ENCODE measurements at places on chromosomes 13 and 19. TPM values are rescaled to one million over a fixed set of nuclear protein-coding genes. Genes with fewer than 3 reads are reported as not detected.

PRR36 gene
- 7.8 TPM for polyA plus RNA-seq

FUT2 gene
- polyA plus RNA-seq = 3.4 TPM

SCEL gene
- 0.15 TPM for polyA plus RNA-seq

KLK2 gene
- 0.38 TPM for polyA plus RNA-seq

FOXO1 gene
- 15.8 TPM for polyA plus RNA-seq

KIR2DL3 gene
- polyA plus RNA-seq = not detected

DNA sequence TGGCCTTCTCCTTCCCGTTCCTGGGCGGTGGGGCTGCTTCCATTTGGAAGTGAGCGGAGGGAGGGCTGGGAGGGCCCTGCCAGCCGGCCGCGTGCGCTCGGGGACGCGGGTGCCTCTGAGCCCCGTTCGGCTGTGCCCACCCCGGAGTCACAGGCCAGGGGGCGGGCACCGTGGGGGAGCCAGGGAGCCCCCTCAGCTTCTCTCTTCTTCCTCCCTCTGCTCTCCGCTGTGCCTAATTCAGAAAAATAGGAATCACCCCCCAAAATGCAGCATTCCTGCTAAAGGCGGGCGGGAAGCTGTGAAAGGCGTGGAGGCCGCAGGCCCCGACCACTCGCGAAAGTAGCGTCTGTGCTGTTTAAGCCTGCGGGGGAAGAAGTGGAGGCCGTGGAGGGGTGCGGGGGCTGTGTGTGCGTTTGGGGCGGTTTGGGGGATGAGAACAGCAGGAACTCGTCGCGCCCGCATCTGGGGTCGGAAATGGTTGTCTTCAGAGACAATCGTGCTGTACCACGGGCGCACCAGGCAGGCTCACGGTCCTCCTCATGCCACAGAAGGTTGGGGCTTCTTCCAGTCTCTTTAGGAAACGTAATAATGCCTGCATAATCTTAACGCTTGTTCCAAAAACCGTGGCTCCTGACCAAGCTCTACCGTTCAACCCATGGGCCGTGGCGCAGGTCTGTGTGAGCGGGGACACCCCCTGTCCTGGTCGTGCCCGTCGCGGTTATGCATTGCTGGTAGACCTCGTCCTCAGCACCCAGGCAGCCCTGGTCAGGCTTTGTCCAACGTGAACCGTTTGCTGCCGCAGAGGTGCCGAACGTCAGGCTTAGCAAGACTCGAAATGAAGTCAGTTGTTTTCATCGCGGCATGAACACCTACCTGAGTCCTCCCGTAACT lies 110.4 kb upstream of the SOX1 start:
- no peak for DNase-seq

DNA sequence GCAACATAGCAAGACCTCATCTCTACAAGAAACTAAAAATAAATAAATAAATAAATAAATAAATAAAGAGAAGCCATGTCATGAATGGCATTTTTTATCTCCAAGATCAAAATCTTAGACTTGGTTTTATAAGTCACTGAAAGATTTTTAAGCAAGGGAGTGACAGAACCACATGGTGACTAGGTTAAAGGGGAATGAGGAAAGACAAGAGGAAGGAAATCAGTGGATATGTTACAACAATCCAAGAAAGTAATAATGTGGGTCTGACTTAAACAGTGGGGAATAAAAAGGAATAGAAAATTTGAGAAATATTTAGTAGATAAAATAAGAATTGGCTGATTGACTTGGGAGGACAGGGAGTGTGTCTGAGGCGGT lies 18.8 kb upstream of the MED4 start:
- no peak for DNase-seq

DNA sequence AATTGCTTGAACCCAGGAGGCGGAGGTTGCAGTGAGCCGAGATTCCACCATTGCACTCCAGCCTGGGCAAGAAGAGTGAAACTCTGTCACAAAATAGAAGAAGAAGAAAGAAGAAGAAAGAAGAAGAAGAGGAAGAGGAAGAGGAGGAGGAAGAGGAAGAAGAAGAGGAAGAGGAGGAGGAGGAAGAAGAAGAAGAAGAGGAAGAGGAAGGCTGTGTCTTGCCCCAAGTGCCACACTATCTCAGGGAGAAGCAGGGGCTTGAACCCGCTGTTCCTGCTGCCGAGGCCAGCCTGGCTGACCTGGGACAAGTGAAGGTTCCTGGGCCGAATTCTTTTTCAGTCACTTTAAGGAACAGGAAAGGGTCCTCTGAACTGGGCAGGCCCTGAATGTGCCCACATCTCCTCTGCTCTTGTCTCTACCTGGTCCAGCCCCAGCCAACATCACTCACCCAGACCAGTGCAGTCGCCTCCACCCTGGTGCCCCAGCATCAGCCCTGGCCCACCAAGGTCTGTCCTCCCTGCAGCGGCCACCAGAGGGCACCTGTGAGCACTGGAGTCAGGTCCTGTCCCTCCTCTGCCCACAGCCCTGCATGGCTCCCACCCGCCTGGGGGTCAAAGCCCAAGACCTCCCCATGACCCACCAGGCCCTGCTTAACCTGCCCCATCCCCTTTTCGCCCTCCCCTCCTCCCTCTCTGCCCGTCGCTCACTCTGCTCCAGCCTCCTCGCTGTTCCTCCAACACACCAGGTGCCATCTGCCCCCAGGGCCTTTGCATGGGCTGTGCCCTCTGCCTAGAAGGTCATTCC lies 20.0 kb downstream of the TICAM1 start:
- no peak for DNase-seq

DNA sequence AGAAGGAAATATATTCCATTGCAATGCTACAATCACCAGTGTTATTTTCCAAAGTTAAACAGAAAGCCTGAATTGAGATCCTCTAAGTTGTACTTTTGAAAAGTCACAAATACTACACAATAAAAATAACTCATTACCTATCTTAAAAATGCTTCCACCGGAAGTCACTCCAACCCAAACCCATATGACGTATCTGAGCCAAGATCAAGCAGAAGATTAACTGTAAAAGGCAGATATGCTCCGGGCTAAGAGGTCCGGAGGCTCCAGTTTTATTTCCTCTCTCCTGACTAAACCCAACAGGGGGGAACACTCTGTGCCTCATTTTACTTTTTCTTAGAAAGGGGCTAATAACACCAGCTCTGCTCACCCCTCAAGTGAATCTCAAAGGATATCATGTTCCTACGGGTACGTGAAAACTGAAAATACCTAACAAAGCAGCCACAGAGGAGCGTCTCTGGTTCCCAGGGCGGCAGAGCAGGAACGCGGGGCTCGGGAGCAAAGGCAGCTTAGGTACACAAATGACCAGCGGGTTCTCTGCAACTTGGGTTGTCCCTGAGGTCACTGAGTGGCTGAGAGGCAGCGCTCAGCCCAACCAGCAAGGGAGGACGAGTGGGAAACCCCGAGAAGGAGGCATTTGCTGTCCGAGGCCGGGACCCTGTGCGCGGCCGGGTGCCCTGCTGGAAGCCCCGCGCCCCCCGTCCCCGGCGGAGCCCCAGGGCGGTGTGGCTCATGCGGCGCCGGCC lies 750 bp downstream of the RAB20 start:
- no peak for DNase-seq

DNA sequence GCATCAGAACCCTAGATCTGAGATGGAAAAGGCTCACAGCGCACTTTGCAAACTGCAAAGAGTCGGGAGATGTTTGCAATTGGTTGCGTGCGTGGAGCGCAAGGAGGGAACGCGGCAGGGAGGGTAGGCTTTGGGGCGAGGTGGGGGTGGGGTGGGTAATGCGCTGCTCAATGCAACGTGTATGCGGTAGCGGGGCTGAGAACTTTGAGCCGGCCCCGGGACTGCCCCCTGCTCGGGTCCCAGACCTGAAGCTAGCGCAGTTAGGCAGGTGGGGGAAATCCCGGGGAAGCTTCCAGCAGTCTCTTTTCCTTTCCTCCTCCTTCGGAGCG lies 971 bp downstream of the FOSB start:
- no peak for DNase-seq

GRCh38 chr19:34150558-34150957 lies 21.7 kb upstream of the LSM14A start:
- DNase-seq = no peak

GRCh38 chr13:63944911-63945310 lies 2529.3 kb upstream of the PCDH20 start:
- DNase-seq = no peak

DNA sequence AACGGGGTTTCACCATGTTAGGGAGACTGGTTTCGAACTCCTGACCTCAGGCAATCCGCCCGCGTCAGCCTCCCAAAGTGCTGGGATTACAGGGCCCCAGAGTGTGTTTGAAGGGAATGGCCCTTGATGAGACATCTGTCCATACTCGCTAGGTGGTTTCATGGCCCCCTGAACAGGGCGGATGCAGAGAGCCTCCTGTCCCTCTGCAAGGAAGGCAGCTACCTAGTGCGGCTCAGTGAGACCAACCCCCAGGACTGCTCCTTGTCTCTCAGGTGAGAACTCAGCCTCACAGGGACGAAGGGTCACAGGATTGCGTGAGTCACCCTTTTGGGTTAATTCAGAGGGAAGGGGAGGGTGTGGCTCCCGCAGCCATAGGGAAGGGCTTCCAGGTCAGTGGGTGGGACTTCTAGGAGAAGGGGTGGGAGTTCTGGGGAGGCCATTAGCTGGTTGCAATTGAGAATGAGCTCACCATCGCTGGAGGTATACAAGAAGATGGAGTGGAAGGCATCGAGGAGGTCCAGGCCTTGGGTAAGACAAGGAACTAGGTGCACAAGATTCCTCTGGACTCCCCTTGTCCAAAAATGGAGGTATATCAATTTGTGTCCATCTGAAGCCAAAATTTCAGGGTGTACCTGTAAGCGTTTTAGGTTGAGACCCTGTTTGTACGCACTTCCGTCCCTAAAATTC lies 9.2 kb downstream of the SHD start:
- DNase-seq = no peak

GRCh38 chr13:58452123-58452623 lies 820.6 kb downstream of the PCDH17 start:
- DNase-seq = no peak

DNA sequence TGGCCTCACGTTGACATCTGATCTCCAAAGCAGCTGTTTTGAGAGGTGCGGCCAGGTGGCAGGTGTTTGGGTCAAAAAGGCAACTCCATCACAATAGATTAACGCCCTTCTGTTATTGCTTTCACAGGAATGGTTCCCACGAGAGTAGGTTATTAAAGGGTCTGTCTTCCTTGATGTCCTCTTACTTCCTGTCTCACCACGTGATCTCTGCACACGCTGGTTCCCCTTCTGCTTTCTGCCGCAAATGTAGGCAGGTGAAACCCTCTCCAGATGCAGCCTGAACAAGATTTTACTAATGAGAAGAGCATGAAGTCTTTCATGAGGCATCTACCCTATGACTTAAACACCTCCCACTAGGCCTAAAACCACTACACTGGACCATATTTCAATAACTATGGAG lies 22.8 kb upstream of the ZNF564 start:
- DNase-seq = no peak

DNA sequence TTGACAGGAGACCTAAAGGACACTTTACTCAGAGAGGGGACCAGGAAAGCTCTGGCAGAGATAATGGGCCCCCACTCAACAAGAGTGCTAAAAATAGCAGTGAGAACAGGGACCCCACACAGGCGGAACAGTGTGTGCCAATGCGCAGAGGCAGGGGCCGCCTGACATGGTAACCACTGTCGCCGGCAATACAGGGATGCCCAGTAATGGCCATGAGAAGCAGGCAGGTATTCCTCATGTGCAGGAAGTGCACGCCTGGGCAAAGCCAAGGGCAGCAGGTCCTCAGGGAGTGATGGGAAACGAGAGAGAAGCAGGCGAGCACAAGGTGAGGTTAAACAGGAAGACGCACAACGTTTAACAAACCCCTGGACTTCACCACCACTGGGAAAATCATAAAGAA lies 757.1 kb downstream of the LIG4 start:
- no peak for DNase-seq

DNA sequence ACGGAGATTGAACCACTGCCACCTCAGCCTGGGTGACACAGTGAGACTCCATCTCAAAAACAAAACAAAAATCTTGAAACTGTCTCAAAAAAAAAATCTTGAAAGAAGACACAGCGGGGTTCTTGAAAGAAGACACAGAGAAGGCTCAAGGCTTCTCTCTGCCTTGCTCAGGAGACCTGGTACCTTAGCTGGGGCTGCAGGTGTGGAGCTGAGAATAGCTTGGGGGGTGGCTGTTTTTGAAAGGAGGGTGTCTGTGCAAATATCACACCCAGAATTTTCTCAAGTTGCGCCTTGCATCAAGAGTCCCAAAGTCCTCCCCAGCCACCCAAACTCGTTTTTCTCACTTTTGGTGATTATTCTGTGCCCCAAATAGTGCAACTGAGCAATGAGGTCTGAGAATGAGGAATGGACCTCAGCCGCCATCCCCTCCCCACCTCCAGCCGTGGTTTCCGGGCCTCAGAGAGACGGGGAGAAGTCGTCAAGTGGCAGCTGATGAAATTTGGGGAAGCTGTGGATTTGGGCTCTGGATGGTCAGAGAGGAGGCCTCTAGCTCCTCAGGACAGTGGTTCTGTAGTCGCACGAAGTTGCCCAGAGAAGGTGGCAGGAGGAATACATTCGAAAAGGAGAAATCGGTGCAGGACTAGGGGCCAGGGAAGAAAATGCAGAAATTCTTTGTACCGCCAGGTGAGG lies 8.8 kb downstream of the S1PR2 start:
- no peak for DNase-seq

DNA sequence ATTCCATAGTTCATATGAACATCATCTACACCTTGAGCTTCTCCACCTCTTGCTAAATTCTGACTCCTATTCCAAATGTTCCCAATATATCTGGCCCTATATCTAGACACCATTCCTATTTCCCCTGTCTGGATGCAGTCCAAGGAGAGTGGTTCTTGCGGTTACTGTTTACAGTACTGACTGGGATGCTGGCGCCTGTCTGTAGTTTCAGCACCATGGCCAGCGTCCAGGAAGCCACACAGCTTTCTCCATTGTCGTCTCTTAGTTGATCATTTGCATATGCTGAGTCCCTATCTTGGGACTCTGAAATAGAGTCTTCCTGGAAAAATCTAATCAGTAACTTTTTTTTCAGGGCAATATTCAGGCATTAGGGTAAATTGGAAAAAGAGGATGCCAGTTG lies 14.9 kb downstream of the LAIR2 start:
- peak; percentile 27 for DNase-seq

GRCh38 chr19:8338835-8339234 lies 4.2 kb downstream of the KANK3 start:
- DNase-seq = no peak

- no peak for DNase-seq
Measured at GRCh38 chr13:27559719-27560118, 60.6 kb downstream of the LNX2 start.

DNA sequence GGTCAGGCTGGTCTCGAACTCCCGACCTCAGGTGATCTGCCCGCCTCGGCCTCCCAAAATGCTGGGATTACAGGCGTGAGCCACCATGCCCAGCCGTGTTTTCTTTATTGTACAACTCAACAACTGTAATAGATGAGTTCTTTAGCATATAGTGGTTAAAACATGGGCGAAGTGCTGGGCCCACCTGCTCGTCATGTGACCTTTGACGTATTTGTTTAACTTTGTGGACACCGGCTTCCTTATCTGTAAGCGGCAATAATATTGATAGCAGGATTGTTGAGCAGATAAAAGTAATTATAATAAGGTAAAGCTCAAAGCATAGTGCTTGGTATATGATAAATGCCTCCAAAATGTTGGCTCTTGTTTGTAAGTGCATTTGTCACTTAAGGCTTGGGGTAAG lies 460.3 kb downstream of the KLF12 start:
- no peak for DNase-seq
